ENCODE measurements at places on chromosomes 7 and 10.

DNA sequence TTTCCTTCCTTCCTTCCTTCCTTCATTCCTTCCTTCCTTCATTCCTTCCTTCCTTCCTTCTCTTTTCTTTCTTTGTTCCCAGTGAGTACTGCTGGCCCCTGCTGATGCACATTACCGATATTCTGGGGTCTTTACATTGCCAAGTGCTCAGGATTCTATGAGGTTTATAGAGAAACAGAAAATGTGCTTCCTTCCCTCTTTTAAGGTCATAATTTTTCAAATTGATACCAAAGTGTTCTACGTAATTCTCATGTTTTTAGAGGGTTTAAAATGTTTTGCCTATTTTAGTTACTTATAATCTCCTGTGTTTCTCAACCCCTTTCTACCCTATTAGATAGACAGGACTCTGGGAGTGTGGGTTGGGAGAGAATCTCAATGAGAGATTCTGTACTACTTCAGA is 291.2 kb downstream of the HDAC9 start:
- no peak for DNase-seq

DNA sequence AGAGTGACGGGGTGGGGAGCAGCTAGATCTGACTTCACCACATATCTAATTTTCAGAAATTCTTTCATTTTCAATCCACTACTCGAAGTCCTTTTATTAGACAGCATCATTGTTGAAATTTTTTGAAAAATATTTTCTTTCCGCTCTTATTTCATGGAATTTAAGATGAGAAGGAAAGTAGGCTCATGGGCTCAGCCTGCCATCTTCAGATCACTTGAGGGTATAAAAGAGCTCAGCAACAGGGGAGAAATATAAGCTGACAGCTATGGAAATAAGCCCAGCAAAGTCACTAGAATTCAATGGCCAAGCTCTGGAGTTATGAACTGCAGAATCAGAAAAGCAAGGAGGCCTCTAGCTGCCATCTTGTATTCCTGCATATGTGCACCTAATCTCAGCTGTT is 389.1 kb downstream of the XPNPEP1 start:
- no peak for DNase-seq

- DNase-seq = no peak
Measured at GRCh38 chr10:80493522-80494051, 39.5 kb downstream of the TSPAN14 start.

GRCh38 chr10:48604039-48604990 is 558 bp downstream of the ARHGAP22 start:
- DNase-seq = no peak

DNA sequence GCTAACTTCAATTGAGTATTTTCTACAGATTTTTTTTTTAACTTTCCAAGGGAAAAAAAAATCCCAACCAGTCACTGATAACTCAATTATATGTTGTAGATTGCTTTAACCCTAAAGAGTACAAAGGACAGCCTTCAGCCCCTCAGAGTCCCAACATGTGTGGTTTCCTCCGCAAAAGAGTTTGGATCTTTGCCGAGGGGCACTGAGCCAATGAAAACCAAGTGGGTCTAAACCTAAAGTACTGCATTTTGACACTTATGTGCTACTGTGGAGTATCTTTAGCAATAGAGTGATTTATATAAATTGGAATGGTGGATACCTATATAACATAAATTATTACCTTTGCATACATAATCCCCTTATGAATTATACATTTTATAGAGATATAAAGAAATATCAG is 91.5 kb downstream of the SEMA3D start:
- DNase-seq = no peak

- DNase-seq = no peak
Measured at GRCh38 chr7:1231214-1232102, 1.2 kb upstream of the UNCX start.

- no peak for DNase-seq
Measured at GRCh38 chr7:68725843-68726785, 872.2 kb upstream of the AUTS2 start.

DNA sequence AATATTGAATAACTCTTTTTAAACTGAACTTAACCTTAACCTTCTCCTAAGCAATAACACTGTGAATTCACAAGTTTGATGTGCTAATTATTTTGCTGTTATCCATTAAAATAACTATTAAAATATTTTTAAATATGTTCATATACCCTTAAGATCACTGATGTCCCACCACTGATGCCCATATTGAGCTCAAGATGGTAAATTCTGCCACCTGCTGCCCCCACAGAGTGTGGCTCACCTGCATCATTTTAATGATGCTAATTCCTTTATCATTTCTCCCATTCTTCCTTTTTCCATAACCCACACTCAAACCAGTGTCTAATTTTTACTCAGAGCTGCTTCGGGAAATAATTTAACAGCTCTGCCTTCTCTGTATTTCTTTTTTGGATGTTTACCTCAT is 82.3 kb upstream of the ARID5B start:
- DNase-seq = no peak

DNA sequence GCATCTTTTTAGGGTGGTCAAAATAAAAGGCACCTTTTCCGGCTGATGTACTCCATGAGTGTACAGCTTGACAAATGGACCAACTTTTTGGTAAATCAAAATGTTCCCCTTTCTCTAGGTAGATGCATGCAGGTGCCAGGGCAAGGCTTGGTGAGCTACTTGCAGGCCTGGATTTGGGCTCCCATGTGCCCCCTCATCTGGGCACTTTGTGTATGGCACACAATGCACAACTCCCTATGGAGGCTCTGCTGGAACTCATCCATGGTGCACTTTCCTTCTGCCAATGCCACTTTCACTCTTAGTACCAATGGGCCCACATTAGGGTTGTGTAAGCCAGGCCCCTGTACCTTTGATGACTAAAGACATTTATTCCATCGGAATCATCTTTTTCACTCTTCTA is 300.8 kb downstream of the SDHAF3 start:
- DNase-seq = no peak

DNA sequence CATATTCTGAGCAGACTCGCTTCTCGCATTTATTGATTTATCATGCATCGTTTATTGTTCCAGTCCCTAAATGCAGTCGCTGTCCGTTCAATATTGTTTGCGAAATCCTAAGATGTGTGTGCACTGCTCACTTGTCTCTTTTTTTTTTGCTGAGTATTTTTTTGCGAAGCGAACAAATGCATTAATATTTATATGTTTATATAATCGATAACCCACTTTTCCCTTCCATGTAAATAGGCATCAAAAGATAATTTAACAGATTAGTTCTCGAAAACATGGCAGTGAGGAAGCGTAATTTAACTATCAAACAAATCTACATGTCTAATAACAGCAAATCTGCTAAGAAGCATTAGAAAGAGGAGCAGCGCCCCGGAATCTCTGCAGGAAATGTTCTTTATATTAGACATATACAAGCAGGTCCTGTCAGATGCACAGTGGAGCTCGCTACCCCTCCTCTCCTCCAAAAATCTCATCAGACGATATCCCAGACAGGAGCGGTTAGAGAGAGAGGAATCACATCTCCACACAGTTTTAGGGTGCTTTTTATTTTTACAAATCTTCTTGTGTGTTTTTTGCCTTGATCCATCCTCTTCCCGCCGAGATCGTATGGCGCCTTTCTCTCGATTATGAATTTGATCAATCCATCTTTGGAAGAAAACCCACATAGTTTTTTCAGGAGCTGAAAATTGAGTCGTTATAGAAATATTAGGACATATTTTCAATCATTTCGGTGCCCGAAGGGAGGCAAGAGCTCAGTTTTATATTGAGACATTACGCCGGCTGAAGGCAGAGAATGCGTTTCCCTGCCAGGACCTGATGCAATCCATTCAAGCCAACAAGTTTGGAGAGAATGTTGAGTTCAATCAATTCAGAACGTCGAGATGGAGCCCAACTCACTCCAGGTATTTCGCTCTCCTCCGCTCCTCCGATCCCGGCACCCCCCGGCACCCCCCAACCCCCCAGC is at the start of gene ARID5B:
TSS of gene ARID5B (plus strand) at position 871 of the 964 bp plus-strand sequence. CDS start at position 882, 11 bp downstream.
- DNase-seq = peak; percentile 48

DNA sequence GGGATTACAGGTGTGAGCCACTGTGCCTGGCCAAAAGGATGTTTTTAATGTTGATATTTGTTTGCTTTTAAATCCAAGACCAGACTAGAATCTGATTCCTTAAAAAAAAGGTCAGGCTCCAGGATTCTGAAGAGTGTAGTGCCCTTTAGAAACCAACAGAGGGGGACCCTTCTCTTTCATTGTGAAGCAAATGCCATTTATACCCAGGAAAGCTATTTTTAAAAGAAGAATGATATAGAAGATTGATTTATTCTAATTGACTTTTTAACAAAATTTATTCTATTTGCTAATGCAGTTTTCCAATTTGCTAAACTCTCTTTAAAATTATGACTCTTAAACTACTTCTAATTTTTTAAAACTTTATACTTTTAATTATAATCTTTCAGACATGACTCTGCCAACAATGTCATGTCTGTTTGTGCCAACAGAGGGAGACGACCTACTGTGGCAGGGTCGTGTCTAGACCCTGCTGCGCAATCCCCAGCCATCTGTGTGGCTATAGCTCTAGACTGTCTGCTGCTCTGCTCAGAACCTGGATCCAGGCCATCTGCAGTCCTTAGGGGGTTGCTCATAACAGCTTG is 201.0 kb upstream of the IMMP2L start:
- DNase-seq = no peak

DNA sequence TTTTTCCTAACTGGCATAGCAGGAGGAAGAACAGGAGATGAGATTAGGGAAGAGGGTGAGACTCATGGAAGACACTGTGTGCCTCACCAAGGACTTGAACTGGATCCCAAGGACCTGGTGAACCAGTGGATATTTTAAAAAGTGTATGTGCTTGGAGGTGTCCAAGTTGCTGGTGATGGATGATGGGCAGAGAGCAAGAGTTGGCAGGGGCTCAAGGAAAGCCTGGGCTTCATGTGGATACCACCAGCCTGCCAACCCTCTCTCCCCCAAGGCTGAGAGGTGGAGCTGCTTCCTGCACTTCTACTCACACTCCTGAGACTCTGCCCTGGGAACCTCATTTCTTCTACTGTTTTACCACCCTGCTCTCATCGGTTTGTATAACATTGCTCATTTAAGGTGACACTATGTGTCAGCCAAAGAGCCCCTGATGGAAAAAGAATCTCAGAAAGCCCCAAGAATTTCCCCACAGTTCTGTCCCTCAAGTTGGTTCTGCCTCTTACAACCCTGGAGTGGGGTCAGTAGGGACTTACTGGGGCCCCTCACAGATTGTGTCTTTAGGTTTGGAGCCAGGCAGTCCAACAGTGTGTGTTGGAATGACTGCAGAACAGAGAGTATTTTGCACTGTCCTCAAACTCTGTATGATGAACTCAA is 56.2 kb upstream of the PDCD4 start:
- no peak for DNase-seq

- DNase-seq = no peak
Measured at GRCh38 chr7:51455948-51456347, 139.3 kb upstream of the COBL start.

DNA sequence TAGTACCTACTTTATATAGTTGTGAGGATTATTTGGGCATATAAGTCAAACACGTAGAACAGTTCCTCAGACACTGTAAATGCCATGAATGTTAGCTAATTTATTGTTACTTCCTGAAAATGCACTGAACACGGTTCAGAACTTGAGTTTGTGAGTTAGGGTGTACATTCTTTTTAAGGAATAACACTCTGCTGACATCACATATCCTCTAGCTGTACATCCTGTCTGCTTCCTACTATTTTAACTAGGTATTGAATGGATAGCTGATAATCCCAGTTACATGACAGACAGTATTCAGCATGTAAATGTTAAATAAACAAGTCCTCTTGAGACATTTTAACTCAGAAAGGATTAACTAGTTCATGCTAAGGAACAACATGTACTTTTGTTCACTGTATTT is 16.0 kb downstream of the SAMD8 start:
- DNase-seq = no peak

DNA sequence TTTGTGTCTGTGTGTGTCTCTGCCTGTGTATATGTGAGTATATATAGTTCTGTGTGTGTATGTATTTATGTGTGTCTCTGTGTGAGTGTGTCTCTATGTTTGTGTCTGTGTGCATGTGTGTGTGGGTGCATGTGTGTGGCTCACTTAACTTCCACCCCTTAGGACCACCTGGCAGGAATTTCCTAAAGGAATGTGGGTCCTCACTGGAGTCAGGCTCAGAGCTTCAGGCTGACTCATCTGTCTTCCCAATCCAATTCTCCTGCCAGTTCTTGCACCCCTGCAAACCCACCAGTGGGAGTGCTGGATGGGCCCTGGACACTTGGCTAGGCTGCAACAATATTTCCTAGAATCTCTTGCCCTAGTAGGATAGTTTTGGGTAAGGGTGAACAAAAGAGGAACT is 70.2 kb upstream of the GRB10 start:
- peak; percentile 13 for DNase-seq

DNA sequence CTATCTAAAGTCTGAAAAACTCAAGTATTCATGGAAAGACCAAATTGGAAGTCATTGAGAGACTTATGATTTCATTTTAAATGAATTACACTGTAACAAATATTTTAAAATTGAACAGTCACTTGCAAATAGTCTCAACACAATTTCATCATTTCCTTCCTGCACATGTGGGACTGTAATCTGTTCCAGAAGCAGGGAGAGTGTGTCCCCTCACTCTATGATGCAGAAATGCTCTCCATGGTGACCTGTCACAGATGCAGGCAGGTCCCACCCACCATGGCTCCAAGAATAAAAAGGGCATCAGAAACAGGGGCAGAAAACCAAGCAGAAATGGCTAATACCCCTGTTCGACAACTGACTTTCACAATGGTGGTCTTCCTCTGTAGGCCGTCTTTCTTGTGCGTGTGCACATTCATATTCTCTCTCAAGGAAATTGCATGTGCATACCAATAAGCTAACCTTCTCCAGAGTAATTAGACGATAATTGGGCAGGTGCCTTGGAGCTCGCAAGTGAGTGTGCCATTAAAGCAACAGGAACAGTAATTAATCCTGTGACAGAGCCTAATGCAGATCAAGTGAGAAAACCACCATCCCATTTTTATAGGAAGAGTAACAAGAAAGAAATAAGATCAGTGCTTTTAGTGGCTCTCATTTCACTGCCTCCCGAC is 170.9 kb downstream of the ZMYND11 start:
- DNase-seq = no peak

DNA sequence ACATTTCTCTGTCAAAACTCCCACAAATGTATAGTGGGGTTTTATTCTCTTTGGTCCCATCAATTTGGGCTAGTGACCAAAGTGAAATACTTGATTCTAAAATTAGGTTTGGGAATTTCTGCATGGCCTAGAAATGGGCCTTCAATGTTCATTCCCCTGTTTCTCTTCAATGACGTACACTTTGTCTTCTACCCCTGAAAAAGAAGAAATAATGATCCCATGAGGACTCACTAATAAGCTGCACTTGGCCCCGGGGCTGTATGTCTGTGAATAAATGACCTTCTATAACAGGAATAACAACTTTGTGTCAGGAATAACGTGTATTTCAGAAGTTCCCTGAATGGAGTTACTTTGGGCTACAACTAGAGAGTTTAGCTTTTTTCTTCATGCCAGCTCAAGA is 20.2 kb downstream of the OR6B1 start:
- DNase-seq = no peak

- no peak for DNase-seq
Measured at GRCh38 chr10:28411648-28412047, 108.8 kb upstream of the MPP7 start.

- no peak for DNase-seq
Measured at GRCh38 chr10:103473261-103473671, 5.8 kb downstream of the CALHM3 start.
